ENCODE measurements at places on chromosomes 3 and 15.

DNA sequence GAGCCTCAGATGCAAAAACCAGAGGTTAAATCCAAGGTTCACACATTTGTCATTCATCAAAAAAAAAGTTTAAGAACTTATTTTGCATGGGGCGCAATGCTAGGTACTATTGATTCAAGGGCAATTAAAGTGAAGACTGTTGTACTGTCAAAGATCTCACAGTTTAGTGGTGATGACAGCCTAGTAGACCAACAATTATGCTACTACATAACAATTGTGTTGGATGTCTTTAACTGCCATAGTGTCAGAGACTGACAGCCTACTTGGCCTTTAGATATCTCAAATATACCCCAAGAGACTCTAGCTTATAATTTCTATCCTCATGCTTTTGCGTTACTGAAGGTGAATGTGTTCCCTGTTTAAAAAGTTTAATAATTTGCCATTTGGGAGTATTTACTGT, 72.1 kb upstream of the PHLDB2 start:
- DNase-seq, result no peak

- no peak for DNase-seq
Measured at GRCh38 chr15:31150732-31151231, 49.3 kb upstream of the TRPM1 start.

GRCh38 chr15:29570948-29571791, 251.1 kb downstream of the TJP1 start:
- peak; percentile 42 for DNase-seq

GRCh38 chr15:41992803-41993190, 20.4 kb upstream of the EHD4 start:
- DNase-seq, result no peak

- DNase-seq, result no peak
Measured at GRCh38 chr3:46419816-46420215, 12.8 kb downstream of the CCRL2 start.

GRCh38 chr15:94259863-94260262, 28.5 kb downstream of the MCTP2 start:
- DNase-seq, result no peak

DNA sequence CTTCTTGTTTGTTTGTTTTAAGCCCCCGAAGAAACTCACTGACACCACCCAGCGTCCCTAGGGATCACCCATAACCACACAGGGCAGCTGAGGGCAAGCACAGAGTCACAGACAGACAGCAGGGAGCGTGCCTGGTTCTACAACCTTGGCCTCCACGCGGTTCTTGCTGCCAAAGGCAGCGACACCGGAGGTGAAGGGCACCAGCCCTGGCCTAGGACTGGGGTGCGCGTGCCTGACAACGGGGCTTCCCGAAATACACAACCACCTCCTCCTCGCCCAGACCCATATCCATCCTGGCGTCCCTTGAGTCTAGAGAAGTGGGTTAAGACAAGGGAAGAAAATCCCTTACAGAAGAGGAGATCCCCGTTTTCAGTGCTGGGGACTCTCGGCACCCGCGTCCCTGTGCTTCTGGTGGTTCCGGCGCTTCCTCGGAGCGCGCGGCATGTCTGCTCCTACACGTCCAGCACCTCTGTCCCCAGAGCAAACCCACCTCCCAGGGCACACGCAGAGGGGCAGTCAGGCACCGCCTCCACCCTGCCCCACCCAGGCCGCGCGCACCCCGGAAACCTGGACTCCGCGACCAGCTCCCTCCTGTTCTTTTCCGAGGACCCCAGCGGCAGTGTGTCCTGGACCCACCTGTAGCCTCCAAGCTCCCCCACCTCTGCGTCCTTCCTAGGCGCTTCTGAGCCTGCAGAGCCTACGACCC, 911 bp downstream of the RFTN1 start:
- no peak for DNase-seq

DNA sequence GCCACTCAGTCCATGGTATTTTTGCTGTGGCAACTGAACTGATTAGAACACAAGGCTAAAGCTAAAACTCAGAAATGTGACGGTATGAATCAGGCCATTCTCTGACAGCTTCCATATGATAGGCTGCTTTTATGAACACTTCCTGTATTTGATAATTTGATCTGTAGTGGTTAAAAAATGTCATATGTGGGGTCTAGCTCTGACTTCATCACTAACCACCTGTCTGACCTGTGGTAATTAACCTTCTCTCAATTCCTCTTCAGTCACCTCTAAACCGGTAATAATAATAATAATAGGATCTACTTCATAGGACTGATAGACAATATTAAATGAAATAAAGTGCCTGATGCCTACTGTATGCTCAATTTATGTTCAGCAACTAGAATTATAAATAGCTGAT, 223.2 kb downstream of the MBNL1 start:
- DNase-seq, result no peak

DNA sequence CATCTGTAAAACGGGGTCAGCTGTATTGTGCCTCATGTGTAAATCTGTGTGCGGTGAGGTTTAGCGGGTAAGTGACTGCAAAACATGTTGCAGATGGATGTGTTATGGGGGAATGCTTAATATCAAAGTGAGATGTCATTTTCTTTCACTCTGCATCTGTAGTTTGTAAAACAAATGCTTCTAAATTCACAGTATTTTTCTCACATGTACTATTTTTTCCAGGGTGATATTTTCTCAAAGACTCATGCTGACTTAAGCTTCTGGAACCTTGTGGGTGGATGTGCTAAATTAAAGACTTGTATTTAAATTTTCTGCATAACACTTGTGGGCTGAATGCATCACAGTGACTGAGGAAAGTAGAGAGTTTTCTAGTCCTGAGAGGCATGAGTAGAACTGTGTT, 115.2 kb upstream of the TP63 start:
- DNase-seq, result no peak

DNA sequence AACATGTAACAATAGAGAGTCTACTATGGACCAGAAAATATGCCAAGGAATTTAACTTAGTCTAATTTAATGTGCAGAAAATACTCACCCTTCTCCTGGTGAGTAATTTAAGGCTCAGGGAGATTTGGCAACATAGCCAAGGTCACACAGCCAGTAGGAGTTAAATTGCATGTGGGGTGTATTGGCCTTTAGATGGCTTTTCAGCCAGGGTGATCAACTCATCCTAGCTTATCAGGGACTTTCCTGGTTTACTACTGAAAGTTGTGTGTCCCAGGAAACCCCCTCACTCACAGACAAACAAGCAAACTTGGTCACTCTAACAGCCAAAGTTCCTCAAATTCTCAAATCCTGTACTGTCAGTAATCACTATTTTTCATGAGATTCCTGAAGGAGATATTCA, 2.6 kb upstream of the SLC9A9 start:
- no peak for DNase-seq

- DNase-seq, result no peak
Measured at GRCh38 chr3:82093641-82094040, 332.2 kb upstream of the GBE1 start.

- no peak for DNase-seq
Measured at GRCh38 chr3:105691633-105692032, 177.2 kb downstream of the CBLB start.

- DNase-seq, result no peak
Measured at GRCh38 chr3:183161552-183162336, 790 bp downstream of the LAMP3 start.

- no peak for DNase-seq
Measured at GRCh38 chr3:45986303-45986982, 9.2 kb downstream of the FYCO1 start.

DNA sequence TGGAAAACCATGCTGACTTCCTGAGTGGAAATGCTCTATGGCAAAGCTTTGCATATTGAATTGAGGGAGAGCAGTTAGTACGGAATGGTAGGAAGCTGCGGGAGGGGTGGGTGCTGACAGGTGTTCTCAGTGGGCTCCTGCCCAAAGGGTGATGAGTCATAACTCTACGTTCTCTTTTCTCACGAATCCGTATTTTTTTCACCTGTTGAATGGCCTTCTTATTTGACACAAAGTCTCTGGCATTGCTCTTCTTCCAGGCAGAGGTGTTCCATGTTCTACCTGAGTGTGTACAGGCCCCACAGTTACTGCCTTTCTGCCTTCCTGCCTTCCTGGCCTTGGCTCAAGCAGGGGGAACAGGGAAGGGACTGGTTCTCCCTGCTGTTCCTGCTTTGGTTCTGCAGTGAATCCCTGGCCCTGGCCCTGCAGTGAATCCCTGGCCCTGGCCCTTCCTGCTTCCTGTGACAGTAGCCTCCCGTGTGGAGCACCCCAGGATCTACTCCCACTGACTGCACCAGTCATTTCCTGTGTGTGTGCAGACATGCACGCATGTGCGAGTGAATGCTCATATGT, 31.9 kb downstream of the TRAK1 start:
- DNase-seq, result no peak

GRCh38 chr3:183797996-183798395, 27.4 kb downstream of the MAP6D1 start:
- DNase-seq, result no peak

- DNase-seq, result no peak
Measured at GRCh38 chr3:47441796-47442551, 33.8 kb downstream of the SCAP start.

DNA sequence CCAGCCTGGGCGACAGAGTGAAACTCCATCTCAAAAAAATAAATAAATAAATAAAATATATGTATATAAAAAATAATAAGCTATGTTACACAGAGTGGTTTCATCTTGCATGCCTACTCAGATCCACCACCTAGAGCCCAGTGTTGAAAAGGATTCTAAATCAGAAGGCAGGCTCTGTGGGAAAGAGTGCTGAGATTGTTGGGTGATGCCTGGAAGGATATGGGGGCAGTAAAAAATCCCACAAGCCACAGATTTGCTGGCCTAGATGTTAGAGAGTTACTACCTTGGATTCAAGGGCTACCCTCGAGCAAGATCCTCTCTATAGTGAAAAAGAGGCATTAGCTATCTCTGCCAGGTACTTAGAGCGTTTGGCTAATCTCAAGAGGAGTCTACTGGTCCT, 144.3 kb downstream of the STAC start:
- DNase-seq, result no peak

- DNase-seq, result no peak
Measured at GRCh38 chr3:188729422-188729821, 442.3 kb upstream of the TPRG1 start.

GRCh38 chr3:15387171-15387581, 40.2 kb downstream of the METTL6 start:
- no peak for DNase-seq

- no peak for DNase-seq
Measured at GRCh38 chr3:107938143-107938542, 152.7 kb downstream of the CD47 start.

GRCh38 chr15:73119478-73119877, 67.2 kb downstream of the NEO1 start:
- DNase-seq, result no peak

GRCh38 chr15:70329179-70329578, 231.5 kb upstream of the TLE3 start:
- no peak for DNase-seq

DNA sequence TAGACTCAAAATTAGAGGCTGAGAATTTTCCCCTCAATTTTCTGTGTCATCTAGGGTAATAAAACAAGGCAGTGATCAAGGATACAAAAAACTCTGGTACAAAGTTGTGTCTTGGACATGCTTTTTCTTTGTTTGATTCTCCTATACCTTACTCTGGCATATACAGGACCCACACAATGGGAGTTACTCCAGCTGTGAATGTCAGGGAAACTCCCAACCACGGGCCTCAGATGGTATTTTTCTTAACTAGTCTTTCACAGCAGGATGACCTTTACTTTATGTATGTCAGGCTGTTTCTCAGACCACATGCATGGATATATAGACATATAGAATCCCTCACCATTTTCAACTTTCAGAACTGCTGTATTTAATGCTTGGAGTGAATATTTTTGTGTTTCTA, 41.3 kb downstream of the FEZF2 start:
- DNase-seq, result no peak

DNA sequence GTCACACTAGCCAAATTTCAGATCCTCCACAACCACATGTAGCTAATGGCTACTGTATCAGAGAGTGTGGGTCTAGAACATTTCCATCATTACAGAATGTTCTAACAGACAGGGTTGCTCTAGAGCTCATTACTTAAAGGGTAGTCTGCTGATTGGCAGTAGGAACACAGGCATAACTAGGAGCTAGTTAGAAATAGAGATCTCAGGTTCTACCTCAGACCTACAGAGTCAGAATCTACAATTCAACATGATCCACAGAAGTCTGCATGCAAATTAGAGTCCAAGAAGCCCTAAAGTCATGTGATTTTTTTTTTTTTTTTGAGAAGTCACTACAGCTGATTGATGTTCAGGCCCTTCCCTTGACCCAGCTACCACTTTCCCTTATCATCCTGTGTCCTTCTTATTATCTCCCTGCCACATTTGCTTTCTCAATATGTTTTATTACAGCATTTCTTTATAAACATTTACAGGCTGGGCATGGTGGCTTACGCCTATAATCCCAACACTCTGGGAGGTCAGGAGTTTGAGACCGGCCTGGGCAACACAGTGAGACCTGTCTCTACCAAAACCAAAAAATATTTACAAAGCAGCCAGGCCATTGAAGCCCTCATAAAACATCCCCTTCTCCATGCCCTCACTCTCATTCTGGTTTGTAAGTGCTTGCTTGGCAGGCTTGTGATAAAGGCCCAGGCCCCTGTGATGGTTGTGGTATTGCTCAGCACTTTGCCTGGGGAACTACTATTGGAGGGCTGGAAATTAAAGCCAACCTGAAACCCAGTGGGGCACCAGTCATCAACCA, 3.8 kb upstream of the ABHD5 start:
- DNase-seq, result no peak

- no peak for DNase-seq
Measured at GRCh38 chr3:69999140-70000027, at the start of gene SAMMSON. Gene SAMMSON, plus strand, starts transcription at chr3:69999733.

DNA sequence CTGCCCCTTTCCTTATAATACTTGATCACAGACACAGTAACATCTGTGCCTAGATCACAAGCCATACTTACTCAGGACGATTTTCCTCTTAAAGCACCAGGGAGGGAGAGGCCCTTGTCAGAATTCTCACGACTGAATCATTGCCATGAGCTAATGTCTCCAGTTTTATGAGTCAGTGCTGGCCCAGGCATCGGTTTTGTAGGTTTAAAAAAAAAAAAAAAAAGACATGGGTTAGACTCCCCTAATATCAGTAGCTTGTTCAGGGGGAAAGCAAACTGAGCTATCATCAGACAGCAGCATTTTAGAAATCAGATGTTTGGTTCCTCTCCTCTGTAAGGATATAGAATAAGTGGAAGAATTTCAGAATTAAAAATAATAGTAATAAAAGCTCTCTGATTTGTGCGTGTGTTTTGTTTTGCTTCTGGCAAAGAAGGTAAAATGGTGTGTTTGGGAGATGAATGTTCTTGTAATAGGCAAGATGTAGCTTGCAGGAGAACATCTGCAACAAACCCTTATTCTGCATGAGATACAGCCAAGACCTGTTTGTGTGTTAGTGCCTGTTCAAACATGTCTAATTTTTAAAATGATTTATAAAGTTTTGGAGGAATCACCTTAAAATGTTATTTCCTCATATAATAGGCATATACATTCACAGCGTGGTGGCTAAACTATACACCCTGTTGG, 193.6 kb downstream of the TP63 start:
- peak; percentile 21 for DNase-seq

GRCh38 chr3:85912980-85913379, 954.2 kb downstream of the CADM2 start:
- no peak for DNase-seq

DNA sequence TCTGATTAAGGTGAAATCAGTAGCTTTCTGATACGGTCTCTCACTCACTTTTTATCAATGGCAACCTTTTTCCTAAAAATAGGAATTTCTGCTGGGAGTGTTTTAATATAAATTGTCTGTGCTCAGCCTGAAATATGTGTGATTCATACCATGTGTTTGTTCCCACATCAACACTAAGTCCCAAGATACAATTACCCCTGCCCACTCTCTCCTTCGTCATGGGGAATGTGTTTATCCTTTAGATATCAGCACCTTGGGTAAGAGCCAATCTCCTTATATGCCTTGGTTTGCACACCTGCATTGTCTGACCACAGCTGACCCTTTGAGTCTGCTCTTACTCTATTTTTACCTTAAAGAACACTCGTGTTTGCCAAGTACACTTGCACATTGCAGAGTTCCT, 356.4 kb downstream of the LPP start:
- no peak for DNase-seq

Measured in 8988T (cell line).